Panc1 (cell line): ENCODE measurements at places on chromosomes 7 and 10. TPM values are rescaled to one million over a fixed set of nuclear protein-coding genes. Genes with fewer than 3 reads are reported as not detected.

GRCh38 chr7:8135417-8135816 is 126.5 kb downstream of the ICA1 start:
- no peak overlapping the region for H3K27ac ChIP-seq
- H3K4me3 ChIP-seq = no peak overlapping the region
- no peaks in the 10 kb centered on the region for H3K36me3 ChIP-seq
- no peaks in the 10 kb centered on the region; the same call in 1 of the 2 replicates for H3K27me3 ChIP-seq

- no peaks in the 10 kb centered on the region for H3K4me1 ChIP-seq
- no peaks in the 10 kb centered on the region for H3K36me3 ChIP-seq
- H3K4me3 ChIP-seq = no peak overlapping the region
- H3K27me3 ChIP-seq = no peaks in the 10 kb centered on the region
Observed at GRCh38 chr10:128808921-128809440, 658.1 kb upstream of the MGMT start.

The PDZD7 gene
- 1.8 TPM for total RNA-seq

The PIK3CG gene
- 0.13 TPM for total RNA-seq

DNA sequence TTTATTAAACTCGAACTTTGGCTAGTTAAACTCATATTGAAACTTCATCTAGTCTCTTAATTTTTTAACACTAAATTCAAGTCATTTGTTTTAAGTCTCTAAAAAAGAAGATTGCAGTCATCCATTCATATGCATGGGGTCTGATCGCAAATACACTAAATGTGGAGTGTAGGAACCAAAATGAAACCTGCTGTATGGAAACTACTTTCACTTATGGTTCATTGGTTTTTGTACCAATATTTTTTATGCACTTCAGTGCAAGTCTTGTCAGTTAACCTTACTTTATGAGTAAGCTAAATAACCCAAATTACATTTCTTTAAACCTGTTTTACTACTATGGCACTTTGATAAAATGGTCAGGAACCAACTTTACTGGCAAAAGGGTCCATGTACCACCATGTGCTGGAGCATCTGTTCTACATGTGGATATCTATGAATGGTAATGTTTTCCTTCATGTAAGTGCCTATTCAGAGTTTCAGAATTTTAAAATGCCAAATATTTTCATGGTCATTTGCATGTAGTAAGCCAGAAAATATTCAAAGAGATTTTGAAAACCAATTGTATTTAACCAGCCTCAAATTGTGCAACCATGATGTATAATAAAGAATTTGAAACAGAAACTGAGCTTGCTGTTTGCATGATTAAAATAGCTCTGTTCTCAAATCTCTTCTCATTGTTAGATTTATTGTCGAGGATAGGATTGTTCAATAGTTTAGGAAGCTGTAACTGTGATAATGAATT is 7.6 kb upstream of the SUPV3L1 start:
- no peaks in the 10 kb centered on the region for H3K4me1 ChIP-seq
- H3K4me3 ChIP-seq = no peak overlapping the region
- no peak for DNase-seq

The GDF10 gene
- total RNA-seq = 1.2 TPM

GRCh38 chr7:37061849-37062559 is 337.7 kb upstream of the AOAH start:
- DNase-seq = no peak
- no peaks in the 10 kb centered on the region for H3K27me3 ChIP-seq
- no peaks in the 10 kb centered on the region for H3K36me3 ChIP-seq
- H3K27ac ChIP-seq = no peak overlapping the region

GRCh38 chr10:103619424-103620351 is 126.2 kb downstream of the NEURL1 start:
- H3K4me3 ChIP-seq = no peak overlapping the region
- no peaks in the 10 kb centered on the region for H3K36me3 ChIP-seq
- no peaks in the 10 kb centered on the region for H3K4me1 ChIP-seq
- H3K27ac ChIP-seq = no peak overlapping the region
- no peaks in the 10 kb centered on the region for H3K27me3 ChIP-seq

The GPR26 gene
- total RNA-seq = not detected

- H3K4me3 ChIP-seq = no peak overlapping the region
- no peak overlapping the region for H3K27ac ChIP-seq
- no peaks in the 10 kb centered on the region; the same call in 1 of the 2 replicates for H3K27me3 ChIP-seq
- H3K4me1 ChIP-seq = no peaks in the 10 kb centered on the region
- H3K36me3 ChIP-seq = no peaks in the 10 kb centered on the region
- DNase-seq = no peak
Observed at GRCh38 chr7:138417078-138417700, 42.9 kb upstream of the TRIM24 start.

- H3K4me3 ChIP-seq = no peak overlapping the region
- H3K36me3 ChIP-seq = no peaks in the 10 kb centered on the region
- no peak for DNase-seq
- no peaks in the 10 kb centered on the region for H3K27me3 ChIP-seq
- H3K27ac ChIP-seq = no peak overlapping the region
Observed at GRCh38 chr7:102849079-102849478, 63.7 kb upstream of the LRRC17 start.

DNA sequence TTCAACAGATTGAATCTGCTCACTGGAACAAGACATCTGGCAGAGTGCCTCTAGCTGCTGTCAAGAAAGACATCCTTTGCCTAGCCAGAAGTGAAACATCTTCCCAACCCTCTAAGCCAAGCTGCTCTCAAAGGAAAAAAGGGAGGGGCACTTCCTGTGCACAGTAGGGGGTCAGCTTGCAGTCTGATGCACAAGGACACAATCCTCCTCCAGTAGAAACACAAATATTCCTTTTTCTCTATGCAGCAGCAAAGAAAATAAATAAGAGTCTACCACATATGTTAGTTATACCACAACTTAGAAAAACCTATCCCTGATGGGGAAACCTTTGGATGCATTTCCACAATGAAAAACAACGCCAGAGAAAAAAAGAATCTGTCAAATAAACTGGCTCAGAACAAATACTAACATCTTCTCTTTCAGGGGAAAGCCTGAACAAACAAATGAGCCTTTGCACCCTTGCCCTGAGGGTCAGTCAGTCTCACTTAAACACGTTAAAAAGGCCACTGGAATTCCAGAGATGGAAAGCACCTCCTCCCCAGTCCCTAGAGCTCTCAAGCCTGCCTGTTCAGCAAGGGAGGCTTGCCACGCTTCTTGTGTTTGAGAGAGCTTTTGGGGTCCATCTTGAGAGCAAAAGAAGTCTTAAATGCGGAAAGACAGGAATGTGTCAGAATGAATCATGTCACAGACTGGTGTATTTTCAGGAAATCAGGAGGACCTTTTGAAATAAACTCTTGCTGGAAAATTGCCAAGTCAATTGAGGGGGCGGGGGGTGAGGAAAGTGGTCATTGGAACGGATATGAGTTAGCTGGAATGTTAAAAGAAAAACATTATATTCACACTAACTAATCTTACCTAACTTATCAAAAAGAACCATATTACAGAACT is 7.5 kb downstream of the LAMB1 start:
- H3K27ac ChIP-seq = peak overlapping the region; percentile 90
- no peak for DNase-seq
- peaks cover 67% of the 10 kb centered on the region for H3K4me1 ChIP-seq

DNA sequence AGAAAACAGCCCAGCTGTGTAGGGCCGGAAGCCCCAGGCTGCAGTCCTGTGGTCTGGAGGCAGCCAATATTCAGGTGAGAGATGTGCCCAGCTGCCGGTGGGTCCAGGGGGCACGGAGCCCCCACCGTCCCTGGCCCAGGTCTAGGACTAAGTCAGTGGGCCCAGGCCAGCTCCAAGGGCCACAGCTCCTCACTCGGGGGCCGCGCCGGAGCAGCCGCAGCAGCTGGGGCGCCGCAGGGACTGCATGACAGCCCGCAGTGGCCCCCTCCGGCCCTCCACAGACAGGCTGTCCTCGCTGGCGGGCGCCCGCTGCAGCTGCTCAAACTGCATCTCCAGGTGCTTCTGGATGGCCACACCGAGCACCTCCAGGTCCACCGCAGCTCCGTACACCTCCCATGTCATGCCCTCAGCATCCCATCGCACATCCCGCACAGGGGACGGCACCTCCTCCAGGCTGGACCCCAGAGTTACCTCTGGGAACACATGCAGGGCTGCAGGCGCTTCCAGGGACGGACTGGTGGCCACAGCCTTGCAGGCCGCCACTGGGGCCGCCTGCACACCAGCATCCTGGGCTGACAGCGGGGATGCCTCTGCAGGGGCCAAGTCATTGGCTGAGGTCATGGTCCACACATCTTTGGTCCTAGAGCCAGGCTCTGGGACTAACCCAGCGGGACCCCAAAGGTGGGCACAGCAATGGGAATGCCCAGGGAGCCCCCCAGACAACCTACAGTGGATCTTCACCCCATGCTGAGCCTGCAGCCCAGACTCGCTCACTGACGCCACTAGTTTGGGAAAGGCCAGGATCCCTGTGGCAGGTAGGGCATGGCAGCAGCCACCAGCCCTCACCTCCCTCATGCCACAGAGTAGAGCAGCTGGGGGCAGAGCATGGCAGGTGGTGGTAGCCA is 7.0 kb downstream of the GPRIN2 start:
- H3K4me3 ChIP-seq = no peak overlapping the region
- no peak for DNase-seq
- no peaks in the 10 kb centered on the region for H3K27me3 ChIP-seq
- peak overlapping the region; percentile 7; the same call in 1 of the 2 replicates for H3K27ac ChIP-seq
- peaks cover 10% of the 10 kb centered on the region; the same call in 1 of the 2 replicates for H3K4me1 ChIP-seq
